ENCODE measurements at places on chromosomes 7 and 10.

- no peak for DNase-seq
Measured at GRCh38 chr7:98629001-98629431, 11.9 kb downstream of the NPTX2 start.

DNA sequence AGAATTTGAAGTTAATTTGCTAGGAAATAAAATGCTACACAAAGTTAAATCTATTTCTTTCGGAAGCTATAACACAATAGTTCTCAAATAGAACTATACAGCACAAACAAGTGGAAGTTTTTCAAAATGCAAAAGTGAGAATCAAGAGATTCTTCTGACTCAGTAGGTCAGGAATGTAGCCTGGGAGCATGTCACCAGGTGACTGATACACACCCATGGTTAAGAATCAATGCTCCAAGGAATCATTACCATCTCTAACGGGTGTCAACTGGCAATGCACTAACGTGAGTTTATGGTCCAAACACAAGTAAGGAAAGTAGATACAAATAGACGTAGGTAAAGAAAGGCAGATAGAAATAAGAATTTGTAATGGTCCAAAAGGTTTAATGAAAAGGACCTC is 170.5 kb downstream of the SRPK2 start:
- no peak for DNase-seq

- DNase-seq: no peak
Measured at GRCh38 chr7:57328457-57328856, 121.5 kb upstream of the ZNF716 start.

DNA sequence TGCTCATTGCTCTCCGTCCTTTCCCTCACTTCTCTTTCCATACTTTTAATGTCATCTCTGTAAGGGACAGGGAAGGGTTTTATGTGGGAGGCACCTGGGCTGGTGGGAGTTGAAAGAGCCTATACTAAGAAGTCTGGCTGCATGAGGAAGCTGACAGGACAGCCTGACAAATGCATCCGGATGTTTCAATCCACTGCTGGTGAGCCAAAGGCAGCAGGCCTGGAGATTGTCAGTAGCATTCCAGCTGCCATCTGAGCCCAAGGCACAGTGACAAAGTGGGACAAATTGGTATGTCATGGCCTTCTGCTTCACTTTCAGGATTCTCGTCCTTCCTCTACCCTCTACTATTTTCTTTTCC is 218.4 kb downstream of the STK31 start:
- no peak for DNase-seq

- DNase-seq: no peak
Measured at GRCh38 chr10:27153845-27154193, 365 bp downstream of the YME1L1 start.

GRCh38 chr10:11245510-11245909 is 227.8 kb downstream of the CELF2 start:
- no peak for DNase-seq

DNA sequence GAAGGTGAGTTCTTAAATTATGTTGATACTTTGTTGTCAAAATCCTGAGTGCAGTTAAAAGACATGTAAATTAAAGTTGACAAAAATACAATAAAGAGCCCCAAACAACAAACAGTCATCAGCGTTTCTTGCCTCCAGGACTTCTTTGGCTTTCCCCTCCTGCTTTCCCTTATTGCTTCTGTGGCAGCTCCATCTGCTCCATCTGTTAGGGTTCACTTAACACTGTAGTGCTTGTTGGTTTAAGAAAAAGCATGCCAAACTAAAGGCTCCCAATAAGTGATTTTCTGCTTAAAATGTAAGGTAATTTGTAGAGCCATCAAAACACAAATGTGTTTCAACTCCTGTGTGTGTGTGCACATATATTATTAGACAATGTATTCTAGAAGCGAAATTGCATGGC is 254.3 kb upstream of the GNAI1 start:
- no peak for DNase-seq

DNA sequence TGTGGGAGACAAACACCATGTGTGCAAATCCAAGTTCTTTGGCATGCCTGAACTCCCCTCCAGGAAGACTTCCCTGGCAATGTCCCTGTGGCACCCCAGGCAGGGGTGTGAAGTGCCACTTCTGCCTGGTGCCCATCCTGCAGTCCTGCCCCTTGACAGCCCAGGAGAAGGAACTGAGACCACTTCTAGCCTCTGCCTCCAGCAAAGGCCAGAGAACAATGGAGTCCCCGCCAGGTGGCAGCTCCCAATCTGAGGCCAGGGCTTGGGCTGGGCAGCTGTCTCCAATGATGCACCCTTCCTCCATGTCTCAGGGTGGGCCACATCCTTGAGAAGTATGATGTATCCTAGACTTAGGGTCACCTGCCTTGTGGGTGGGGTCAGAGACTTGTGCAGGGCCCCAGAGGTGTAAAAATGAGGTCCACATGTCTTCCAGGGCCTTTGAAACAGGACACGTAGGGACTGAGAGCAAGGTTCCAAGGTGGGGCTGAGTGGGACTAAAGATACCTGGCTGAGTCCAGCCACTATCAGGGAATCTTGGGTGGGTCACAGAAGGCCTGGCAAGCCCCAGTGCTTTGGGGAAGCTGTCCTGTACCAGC is 5.5 kb downstream of the FXYD4 start:
- no peak for DNase-seq

- no peak for DNase-seq
Measured at GRCh38 chr10:104299031-104299904, 30.3 kb downstream of the GSTO2 start.

DNA sequence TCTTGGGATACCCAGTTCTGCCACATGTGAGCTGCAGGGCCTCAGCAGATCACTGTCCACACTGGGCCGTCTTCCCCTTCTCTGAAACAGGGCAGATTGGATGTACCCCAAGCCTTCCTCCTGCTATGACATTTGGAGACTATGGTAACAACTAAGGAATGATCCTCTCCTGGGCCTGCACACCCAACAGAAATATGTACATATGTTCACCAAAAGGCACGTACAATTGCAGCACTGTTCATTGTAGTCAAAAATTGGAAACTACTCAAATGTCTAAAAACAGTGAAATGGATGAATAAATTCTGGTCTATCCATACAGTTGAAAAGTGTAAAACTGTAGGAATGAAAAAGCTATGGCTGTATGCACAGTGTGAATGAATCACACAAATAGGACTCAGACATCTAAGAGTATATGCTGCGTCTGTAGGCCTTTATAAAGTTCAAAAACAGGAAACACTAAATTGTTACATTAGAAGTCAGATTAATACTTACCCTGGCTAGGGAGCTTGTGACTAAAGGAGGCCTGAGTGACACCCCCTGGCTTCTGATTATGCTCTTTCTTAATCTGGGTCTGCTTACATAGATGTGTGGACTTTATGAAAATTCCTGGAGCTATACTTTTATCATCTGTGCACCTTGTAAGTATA is 16.1 kb upstream of the XPNPEP1 start:
- no peak for DNase-seq

GRCh38 chr7:100509231-100509630 is 25.5 kb downstream of the NYAP1 start:
- DNase-seq: no peak

DNA sequence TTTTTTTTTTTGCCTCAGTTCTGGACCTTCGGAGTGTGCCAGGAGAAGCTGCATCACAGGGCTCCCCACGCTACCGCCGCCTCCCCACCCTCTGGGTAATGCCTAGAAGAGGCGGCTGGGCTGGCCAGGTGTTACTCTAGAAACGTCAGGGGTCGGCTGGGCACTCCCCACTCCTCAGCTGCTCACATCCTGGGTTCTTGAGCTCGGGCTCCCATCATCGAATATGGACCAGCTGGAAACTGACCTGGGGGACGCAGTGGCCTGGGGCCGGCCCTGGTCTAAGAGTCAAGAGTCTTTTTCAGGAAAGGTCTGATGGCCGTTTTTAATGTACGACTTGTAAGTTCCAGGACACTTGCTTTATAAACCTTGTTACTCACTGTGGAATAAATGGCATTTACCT is 326.5 kb downstream of the WDR37 start:
- DNase-seq: no peak

- DNase-seq: no peak
Measured at GRCh38 chr7:48088559-48089045, 463 bp upstream of the UPP1 start.

GRCh38 chr10:99435986-99436638 is 5.7 kb upstream of the GOT1 start:
- DNase-seq: no peak

GRCh38 chr10:91930939-91931338 is 7.4 kb downstream of the BTAF1 start:
- no peak for DNase-seq

All from activated naive CD4-positive, alpha-beta T cell treated with anti-CD3 and anti-CD28 coated beads, Interleukin-2, amount 10 ng/mL, durations not matched to agents 7 days and 5 days (primary cell).